ENCODE measurements at places on chromosomes 2 and 18.

- DNase-seq: no peak
Observed at GRCh38 chr2:210199186-210199765, 26.0 kb downstream of the ACADL start.

GRCh38 chr2:39419282-39420223 lies 17.5 kb downstream of the MAP4K3 start:
- DNase-seq: no peak

DNA sequence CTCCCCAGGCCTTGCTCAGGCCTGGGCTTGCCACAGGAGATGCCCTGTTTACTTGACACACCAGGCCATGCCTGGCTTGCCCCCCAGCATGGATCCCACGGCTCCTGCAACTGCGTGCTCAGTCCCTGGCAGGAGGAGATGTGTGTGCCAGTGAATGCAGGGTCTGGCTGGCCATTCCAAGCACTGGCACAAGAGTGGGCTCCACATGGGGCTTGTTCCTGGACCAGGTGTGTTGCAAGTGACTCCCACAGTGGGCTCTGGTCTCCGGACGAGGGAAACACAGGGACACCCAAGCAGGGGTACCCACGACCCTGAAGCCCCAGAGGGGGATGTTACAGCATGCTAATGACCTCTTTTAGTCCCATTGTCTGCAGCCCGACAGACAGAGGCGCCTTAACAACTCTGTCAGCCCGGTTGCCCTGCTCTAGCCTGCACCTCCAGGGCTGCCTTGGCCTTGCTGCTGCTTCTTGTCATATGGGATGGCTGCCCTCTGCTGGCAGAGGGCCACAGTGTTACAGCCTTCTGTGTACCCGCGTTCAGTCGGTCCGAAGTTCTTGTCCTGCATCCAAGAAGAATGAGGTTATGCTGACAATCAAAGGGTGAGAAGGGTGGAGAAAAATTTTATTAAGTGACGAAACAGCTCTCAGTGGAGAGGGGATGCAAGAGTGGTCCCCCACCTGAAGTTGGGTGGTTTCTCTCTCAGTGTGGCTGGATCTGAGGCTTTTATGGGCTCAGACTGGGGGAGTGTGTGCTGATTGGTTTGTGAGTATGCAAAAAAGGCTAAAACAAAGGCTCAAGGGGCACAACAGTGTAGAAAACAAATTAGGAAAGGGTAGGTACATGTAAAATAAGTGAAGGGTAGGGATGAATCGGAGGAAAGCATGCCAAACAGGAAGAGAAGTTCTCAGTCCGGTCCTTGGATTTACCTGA lies 180.4 kb downstream of the MBD5 start:
- DNase-seq: no peak

DNA sequence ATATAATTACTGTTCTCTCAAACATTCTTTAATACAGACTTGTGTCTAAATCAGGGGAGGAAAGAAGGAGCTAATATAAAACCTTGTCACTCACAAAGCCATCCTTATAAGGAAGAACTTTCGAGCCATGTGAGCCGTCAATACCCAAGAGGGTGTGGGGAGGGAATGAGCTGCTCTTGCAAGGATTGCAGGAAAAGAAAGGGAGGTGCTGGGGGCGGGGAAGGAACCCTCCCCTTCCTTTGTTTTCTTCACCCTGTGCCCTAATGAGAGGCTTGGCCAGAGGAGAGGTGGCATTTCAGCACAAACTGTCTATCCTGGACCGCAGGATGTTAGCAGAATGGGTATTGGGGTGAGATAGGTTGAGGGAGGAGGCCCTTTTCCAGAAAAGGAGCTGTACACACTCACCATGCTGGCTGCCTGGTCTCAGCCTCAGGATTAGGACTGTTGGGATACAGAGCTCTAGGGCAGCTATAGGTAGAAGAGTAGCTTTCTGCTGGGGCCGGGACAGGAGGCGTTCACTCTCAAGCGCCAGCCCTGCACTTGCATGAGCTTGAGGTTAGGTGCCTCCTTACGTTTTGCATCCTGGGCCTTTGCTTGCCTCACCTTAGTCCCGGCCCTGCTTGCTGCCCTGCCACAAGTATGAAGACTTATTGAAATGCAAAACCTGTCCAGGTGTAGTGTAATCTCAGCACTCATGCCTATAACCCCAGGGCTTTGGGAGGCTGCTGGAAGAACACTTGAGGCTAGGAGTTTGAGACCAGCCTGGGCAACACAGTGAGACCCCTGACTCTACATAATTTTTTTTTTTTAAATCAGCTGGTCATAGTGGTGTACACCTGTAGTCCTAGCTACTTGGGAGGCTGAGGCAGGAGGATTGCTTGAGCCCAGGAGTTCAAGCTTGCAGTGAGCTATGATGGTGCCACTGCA lies 190.5 kb downstream of the LOXHD1 start:
- DNase-seq: no peak

- no peak for DNase-seq
Observed at GRCh38 chr18:72826736-72827135, 41.1 kb downstream of the NETO1 start.

- no peak for DNase-seq
Observed at GRCh38 chr18:23307567-23308295, 145.4 kb upstream of the RIOK3 start.

GRCh38 chr18:8947566-8947965 lies 154.9 kb upstream of the NDUFV2 start:
- no peak for DNase-seq

DNA sequence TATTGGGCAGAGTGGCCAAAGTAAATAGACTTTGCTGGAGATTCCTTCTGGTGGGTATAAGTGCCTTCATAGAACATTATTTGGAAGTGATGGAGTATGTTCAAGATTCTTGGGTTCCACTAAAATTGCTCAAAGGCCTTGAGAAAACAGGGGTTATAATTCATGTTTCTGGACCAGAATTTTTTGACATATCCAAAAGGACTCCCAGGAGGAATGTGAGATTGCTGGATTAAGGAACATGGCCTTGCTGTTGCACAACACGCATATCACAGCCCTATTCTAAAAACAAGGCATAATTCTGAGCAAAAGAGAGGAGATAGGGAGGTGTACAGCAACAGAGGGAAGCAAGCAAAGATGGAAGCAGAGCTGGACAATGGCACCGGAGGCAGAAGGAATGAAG lies 111.7 kb upstream of the TNP1 start:
- no peak for DNase-seq

- DNase-seq: no peak
Observed at GRCh38 chr2:174892546-174892945, 112.6 kb downstream of the CHN1 start.

GRCh38 chr2:66574701-66575624 lies 140.0 kb downstream of the MEIS1 start:
- DNase-seq: peak; percentile 60

GRCh38 chr18:6751222-6751621 lies 21.7 kb downstream of the ARHGAP28 start:
- no peak for DNase-seq

DNA sequence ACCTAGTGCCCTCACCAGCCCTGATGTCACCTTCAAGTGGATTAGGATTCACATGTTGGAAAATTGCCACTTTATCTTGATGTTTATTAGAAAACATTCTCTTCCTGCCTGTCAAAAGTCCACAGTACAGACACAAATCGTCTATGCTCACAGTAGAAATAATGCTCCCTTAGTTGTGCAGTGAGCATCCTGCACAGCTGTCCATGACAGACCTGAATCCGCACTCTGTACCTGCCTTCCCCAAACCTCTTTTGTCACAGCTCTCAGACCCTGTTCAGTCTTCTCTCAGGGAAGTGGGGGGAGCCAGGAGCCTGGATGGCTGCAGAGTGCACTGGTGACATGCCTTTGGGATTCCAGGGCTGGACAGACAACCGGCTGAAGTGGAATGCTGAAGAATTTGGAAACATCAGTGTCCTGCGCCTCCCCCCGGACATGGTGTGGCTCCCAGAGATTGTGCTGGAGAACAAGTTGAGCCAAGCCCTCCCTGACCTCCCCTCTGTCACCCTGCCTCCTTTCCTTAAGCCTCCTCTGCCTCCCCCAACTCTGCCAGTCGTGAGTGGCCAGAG lies 2.0 kb downstream of the CHRND start:
- DNase-seq: no peak

DNA sequence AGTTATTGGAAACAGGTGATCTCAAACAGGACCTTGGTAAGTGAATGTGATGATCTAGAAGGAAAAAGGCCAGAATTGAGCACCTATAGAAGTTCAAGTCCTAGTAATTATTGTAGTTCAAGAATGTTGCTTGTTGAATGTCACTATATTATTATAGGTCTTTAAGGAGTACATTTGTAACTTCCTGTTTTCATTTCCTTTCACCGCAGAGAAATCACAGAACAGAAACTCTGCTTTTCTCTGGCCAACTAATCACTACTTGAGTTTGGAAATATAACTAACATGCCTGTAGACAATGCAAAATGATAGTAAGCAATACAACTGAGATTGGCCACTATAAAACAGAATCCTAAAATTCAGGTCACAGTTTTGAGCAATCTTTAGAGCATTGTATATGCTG lies 61.8 kb upstream of the EFEMP1 start:
- DNase-seq: no peak

DNA sequence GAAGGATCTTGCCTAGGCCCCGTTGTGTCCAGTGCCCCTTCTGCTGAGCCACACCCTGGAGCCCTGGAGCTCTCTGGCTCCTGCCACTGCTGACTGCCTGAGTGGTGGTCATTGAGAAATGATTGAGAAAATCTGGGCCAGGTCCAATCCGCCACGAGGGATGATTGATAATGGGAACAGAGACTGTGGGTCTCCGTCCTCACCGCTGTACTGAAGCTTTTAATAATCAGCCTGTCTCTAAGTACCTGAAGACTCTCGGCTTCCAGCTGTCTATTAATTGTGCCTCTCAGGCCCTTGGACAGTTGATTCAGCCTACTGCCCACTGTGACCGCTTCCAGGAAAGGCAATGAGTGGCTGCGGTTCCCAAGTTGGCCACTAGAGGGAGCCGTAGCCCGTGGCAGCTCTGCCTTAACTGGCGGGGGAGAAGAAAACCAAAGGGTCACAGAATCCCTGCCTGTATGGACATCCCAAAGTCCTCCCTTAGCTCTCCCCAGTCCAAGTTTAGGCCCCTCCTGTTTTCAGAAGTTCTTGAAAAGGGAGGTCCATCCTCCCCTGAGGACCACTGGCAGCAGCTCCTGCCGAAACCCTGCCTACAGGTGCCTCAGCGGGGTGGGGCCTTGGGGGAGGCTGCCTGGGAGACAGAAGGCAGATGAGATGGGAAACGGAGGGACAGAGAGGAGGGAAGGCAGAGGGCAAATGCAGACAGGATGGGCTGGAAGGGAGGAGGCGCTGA lies 213.6 kb downstream of the TNS1 start:
- peak; percentile 31 for DNase-seq

GRCh38 chr2:98463551-98463971 lies 18.9 kb downstream of the INPP4A start:
- no peak for DNase-seq

- DNase-seq: no peak
Observed at GRCh38 chr2:220916931-220917330, 655.2 kb downstream of the EPHA4 start.

DNA sequence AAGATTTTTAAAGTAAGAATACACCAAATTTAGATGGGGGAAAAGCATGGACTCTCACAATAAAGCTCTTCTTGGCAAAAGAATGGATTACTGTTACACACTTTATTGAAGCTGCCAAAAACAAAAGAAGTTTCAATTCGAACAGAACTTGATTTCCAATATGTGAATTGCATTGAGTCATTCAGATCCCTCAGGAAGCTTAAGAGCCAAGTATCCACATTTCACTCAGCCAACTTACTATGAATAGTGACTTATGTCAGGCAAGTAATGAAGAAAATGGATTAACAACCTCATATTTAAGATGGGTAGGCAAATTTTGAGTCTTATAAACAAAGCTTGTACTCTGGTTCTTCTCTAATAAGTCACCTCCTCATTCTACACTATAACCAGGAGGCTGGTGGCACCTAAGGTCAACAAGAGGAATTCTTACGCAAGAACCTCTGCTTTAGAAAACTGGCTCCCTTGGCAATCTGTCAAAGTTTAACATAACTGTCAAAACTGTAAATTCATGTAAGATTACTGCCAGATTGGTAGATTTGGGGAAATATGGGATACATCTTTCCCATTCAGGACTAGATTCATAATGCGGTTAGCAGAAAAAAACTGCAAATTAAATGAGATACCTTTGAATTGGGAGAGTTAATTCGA lies 6.0 kb downstream of the HADHA start:
- no peak for DNase-seq

GRCh38 chr18:56139372-56139771 lies 499.0 kb downstream of the TXNL1 start:
- no peak for DNase-seq

- DNase-seq: no peak
Observed at GRCh38 chr2:71148506-71149063, 18.2 kb downstream of the MPHOSPH10 start.

DNA sequence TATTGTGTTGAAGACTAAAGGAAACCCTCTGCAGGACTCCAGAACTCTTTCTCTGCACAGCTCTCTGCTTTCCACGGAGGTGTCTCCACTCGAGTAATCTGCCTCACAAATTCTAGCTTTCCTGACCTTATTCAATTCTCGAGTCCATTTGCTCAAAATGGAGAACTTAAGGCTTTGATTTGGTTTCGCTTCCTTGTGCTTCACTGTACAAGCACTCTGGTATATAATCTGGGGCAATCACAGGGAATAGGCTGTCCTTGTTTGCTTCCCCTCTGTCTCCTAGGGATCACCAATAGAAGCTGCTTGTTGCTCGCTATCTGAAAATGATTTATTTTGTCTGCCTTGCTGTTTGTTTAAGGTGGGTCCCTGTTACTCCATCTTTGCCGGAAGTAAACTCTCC lies 129.1 kb upstream of the DOCK10 start:
- DNase-seq: no peak

- DNase-seq: no peak
Observed at GRCh38 chr18:77069931-77070330, 62.7 kb downstream of the MBP start.

GRCh38 chr2:198339116-198339515 lies 534.7 kb downstream of the PLCL1 start:
- DNase-seq: no peak

DNA sequence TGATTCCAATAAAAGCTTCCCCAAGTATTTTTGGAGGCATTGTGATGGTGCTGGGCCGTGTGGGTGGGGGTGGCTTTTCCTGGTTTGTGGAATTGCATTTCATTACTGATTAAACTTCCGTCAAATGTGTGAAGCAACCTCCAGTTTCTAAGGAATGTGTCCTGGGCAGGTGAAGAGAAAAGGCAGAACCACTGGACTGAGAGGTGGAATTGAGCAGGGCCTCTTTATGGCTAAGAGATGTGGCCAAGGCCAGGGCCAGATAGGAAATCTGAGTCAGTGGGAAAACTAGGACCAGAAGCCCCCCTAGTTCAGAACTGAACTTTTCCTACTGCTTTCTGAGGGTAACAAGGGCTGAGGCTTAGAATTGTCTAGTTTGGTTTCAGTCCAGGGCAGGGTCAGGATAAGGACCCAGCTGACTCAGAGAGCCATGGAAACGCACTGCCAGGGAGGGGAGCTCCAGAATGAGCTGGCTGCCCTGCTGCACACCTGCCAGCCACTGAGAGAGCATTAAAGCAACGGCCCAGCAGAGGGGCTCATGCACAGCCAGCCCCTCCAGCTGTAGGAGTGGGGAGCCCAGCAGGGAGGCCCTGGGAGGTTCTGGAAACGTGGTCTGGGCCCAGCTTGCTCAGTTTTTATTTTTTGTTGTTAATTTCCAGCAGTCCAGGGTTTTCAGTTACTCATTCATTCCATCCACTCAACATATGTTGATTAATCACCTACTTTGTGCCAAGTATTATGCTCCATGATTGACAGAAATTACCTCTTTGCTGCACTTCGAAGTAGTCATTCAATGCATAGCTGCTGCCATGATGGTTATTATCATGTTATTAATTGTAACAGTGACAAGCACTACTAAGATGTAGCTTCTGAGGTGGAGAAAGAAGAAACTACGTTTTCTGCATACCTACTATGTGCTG lies 156.1 kb downstream of the MSH2 start:
- no peak for DNase-seq

- no peak for DNase-seq
Observed at GRCh38 chr2:129605646-129606045, 373.8 kb upstream of the RAB6C start.
